ENCODE measurements at places on chromosomes 7 and 10. TPM values are rescaled to one million over a fixed set of nuclear protein-coding genes. Genes with fewer than 3 reads are reported as not detected.

- no peak for DNase-seq
Measured at GRCh38 chr10:123425680-123426079, 240.5 kb upstream of the GPR26 start.

DNA sequence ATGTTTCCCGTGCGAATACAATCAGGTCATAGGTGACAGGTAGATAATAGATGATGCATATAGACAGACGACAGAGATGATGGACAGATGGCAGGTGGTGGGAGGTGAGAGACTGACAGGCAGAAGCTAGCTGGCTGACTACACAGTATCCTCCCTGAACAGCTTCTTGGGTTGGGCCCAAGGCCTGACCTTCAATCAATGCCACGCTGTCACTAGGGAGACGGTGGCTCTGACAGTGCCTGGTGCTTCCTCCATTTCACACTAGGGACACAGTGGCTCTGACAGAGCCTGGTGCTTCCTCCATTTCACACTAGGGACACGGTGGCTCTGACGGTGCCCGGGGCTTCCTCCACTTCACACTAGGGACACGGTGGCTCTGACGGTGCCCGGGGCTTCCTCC is 200.1 kb downstream of the DIP2C start:
- no peak for DNase-seq

DNA sequence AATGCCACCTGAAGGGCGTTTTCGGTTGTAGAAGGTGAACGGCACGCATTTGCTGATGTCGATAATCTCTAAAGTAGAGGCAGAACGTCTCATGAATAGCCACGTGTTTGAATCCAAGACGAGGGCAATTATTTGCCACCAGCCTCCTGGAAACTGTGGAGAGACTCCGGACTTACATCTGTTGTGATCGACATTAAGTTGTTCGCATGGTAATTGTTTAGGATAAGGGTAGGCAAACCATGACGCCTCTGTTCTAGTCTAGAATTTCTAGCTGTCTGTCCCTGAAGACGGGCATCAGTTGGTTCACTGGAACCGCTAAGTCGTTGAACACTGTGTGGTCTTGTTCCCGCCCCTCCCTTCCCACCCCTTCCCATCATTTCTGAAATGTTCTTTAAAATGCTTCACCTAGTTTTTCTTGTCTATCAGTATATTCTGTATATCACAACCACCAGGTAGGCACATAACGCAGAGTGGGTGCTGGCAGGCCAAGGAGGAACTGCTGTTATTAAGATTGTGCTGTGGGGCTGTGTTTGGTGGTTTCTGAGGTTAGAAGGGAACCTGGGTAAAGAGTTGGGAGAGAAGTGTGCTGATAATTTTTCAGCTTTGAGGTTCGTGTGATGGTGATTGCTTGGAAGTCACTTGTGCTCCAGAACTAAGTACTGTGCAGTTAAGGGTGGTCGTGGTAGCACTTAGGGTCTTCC is 1.2 kb downstream of the UBE3C start:
- DNase-seq, result no peak

GRCh38 chr7:106609416-106609815 is 51.5 kb downstream of the CCDC71L start:
- peak; percentile 82 for DNase-seq

GRCh38 chr10:120478386-120478785 is 21.4 kb downstream of the PLPP4 start:
- DNase-seq, result no peak

DNA sequence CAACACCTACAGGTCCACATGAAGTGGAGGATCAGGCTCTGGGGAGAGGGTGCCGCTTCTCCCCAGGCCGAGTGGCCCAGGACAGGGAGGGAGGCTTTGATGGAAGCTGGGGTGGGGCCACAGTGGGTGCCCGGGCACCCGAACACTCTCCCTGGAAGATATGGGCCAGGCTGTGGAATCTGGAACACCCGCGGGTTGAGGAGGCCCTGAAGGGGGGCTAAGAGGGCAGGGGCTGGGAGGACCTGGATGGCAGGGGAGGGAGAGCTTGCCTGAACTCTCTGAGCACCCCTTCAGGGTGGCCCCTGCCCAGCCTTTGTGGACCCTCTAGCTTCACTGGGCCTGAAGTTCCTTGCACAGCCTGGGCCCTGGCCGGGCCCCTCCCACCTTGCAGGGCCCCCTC is 4.5 kb upstream of the NKX6-2 start:
- DNase-seq, result no peak

GRCh38 chr10:128727114-128727513 is 600.9 kb upstream of the MKI67 start:
- DNase-seq, result no peak

GRCh38 chr10:133516057-133516456 is 11.1 kb upstream of the CYP2E1 start:
- DNase-seq, result no peak

GRCh38 chr10:70066190-70066589 is 13.5 kb downstream of the MACROH2A2 start:
- DNase-seq, result no peak

DNA sequence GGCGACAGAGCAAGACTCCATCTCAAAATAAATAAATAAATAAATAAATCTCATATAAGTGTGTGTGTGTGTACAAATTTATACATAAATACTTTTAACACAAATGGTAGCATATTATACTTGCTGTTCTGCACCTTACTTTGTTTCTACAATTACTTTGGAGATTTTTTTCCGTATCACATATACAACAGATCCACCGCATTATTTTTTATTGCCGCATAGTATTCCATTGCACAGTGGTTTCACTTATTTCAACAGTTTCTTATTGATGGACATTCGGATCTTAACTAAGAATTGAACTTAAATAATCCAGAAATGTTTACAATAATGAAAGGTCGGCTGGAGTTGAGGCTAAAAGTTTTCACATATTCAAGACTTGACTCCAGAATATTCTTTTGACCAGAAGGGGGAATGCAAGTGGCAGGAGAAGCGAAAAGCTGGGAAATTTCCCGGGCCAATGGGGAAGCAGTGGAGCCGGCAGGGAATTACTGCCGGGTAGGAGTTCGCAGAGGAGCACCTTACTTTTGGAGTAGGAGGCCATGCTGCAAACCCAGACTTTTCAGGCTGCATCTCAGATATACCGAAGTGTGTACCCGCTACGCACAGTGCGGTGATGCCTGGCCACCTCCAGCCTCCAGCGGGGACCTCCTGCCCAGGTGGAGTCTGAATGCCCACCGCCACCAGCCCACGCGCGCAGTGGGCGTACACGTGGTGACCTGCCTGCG is 415 bp upstream of the CNNM1 start:
- peak; percentile 75 for DNase-seq

GRCh38 chr7:95482424-95482823 is 3.3 kb upstream of the ASB4 start:
- no peak for DNase-seq

DNA sequence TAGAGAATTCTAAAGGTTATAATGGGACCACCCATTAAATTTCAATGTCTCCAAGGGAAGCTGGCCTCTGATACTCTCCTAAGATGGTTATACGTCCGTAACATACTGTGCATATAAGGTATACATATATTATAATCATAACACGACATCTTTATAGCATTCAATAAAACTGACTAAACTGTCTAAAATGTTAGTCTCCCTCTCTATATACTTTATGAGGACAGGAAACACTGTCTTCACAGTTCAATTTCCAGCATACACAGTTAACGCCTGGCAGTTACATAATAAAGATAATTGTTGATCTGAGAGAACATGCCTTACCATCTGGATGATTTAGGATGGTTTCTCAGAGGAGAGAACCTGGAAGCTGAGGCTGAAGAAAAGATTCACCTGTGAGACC is 1.2 kb upstream of the ORC5 start:
- no peak for DNase-seq

GRCh38 chr10:31683682-31684081 is 244.9 kb downstream of the ARHGAP12 start:
- no peak for DNase-seq

- DNase-seq, result no peak
Measured at GRCh38 chr10:510415-510881, 179.0 kb downstream of the DIP2C start.

DNA sequence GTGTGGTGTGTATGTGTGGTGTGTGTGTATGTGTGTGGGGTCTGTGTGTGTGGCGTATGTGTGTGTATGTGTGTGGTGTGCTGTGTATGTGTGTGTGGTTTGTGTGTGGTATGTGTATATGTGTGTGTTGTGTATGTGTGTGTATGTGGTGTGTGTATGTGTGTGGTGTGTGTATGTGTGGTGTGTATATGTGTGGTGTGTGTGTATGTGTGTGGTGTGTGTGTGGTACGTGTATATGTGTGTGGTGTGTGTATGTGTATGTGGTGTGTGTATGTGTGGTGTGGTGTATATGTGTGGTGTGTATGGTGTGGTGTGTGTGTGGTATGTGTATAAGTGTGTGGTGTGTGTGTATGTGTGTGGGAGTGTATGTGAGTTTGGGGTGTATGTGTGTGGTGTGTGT is 428.7 kb downstream of the PAXIP1 start:
- no peak for DNase-seq

DNA sequence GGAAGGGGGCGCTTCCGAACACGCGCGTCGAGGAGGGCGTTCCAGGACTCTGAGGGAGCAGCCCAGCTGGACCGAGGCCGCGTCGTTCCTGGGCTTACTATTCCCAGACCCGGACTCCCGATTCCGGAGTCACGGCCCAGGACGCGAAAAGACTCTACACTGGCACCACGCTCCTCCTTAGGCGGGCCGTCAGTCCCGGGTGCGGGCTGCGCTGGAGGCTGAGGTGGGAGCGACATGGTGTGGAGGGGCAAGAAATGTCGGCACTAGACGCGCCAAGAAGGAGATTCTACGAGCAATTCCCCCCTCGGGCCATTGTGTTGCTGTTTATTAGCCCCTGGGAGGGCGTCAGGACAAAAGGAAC is 584 bp upstream of the RUNDC3B start:
- DNase-seq, result no peak

DNA sequence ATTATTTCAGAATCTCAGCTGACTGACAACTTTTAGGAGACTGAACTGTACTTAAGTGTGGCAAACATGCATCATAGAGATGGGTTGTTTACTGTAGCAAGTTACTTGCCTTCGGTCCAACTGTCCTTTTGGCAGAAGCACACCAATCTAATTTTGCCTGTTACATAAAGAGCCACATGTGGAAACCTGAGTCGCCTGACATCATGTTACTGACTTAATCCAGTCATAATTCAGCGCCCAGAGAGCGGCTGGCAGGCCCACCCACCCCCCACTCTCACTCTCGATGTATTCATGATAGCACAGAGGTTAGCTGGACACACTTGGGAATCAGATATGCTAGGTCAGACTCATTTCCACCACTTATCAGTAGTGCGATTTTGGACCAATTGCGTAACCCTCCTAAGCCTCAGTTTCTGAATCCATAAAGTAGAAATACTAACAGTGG is 57.3 kb upstream of the CAPZA2 start:
- peak; percentile 39 for DNase-seq

- DNase-seq, result no peak
Measured at GRCh38 chr10:132149271-132149670, 37.5 kb upstream of the DPYSL4 start.

- DNase-seq, result no peak
Measured at GRCh38 chr7:94231305-94231704, 163.4 kb upstream of the COL1A2 start.

DNA sequence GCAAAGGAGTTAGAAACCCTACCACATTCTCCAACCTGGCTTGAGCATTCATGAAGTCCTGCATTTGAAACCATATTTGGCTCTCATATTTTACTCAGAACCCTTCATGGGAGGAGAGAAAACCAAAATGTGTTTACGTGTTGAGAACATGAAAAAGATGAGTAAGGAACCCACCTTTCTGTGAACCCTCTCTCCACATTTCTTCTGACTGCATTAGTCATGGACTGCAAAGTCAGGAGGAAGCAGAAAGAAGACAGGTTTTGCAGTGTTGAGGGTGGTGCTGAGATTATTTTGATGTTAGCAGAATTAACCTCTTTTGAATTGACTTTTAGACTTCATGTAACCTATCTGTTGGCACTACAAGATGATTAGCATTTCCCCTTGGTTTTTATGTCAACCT is 4.9 kb downstream of the IFIT1B start:
- DNase-seq, result no peak

Gene ARMC3
- not detected for total RNA-seq

Gene MYH16
- total RNA-seq, result not detected

Gene PDAP1
- 173 TPM for total RNA-seq

Gene SBDS
- 212 TPM for total RNA-seq

Gene CALY
- not detected for total RNA-seq

Gene ASIC3
- 0.54 TPM for total RNA-seq

Gene CNPY1
- not detected for total RNA-seq

Gene MEOX2
- total RNA-seq, result not detected

Gene AMZ1
- total RNA-seq, result 11.8 TPM

Gene CHCHD3
- 63.7 TPM for total RNA-seq

Gene CPN1
- not detected for total RNA-seq

Gene ADAMTS14
- 0.04 TPM for total RNA-seq

Gene MMRN2
- 0.93 TPM for total RNA-seq

Gene IL2RA
- not detected for total RNA-seq

Data from HFFc6 (cell line).